Panc1 (cell line): ENCODE measurements at places on chromosomes 5 and 9. TPM values are rescaled to one million over a fixed set of nuclear protein-coding genes. Genes with fewer than 3 reads are reported as not detected.

CSF1R gene
- total RNA-seq = 0.05 TPM

RORB gene
- 0.08 TPM for total RNA-seq

SLC4A9 gene
- total RNA-seq = not detected

TRIM7 gene
- 25.8 TPM for total RNA-seq

CDHR2 gene
- 0.72 TPM for total RNA-seq

BTNL8 gene
- not detected for total RNA-seq

FAM169A gene
- 23.1 TPM for total RNA-seq

FOXI1 gene
- total RNA-seq = 0.44 TPM

BSPRY gene
- total RNA-seq = 0.13 TPM

GLRA1 gene
- not detected for total RNA-seq

PTPN3 gene
- total RNA-seq = 10.4 TPM

C9orf57 gene
- not detected for total RNA-seq

CCL21 gene
- total RNA-seq = not detected

DAB2IP gene
- 18.4 TPM for total RNA-seq

SLC22A4 gene
- 1.5 TPM for total RNA-seq

FGF10 gene
- not detected for total RNA-seq

PCDHA12 gene
- 10.0 TPM for total RNA-seq

ARPC5L gene
- total RNA-seq = 39.6 TPM

IFNA13 gene
- total RNA-seq = not detected

RNF183 gene
- not detected for total RNA-seq

IFNK gene
- total RNA-seq = not detected

MARCOL gene
- not detected for total RNA-seq

BARHL1 gene
- not detected for total RNA-seq

TMEM232 gene
- total RNA-seq = 0.21 TPM

C9 gene
- total RNA-seq = 0.05 TPM

MSANTD3 gene
- total RNA-seq = 58.7 TPM

OSTF1 gene
- total RNA-seq = 24.6 TPM

HAVCR2 gene
- not detected for total RNA-seq

RMRP gene
- total RNA-seq = 29,896 TPM

NR2F1 gene
- total RNA-seq = 49.5 TPM

TLX3 gene
- total RNA-seq = not detected

ZBTB26 gene
- total RNA-seq = 4.5 TPM

PPP3R2 gene
- not detected for total RNA-seq

FSTL4 gene
- total RNA-seq = 0.18 TPM

NRARP gene
- total RNA-seq = 16.9 TPM

SLC6A7 gene
- not detected for total RNA-seq
